ENCODE measurements at places on chromosomes 1 and 21.
A peak's percentile ranks its signal among the peaks of the same experiment; 100 is the strongest.

- no peak for DNase-seq
Measured at GRCh38 chr1:164272156-164272555, 286.8 kb upstream of the PBX1 start.

DNA sequence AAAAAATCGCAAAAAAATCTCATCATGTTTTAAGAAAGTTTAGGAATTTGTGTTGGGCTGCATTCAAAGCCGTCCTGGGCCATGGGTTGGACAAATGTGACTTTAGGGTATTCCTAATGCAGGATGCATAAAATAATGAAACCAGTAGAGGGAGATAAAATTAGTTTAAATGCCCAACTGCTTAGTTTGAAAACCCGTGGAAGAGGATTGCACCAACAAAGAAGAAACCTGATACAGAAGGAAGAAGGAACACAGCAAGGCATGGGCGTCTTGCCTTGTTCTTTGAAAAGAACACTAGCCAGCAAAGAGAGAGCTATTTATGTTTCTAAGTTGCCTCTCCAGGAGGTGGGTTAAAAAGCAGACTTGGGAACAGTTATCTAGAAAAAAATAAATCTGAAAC, 37.9 kb downstream of the WDR3 start:
- peak; percentile 29 for DNase-seq

GRCh38 chr1:3881193-3881480, 18.9 kb downstream of the C1orf174 start:
- no peak for DNase-seq

GRCh38 chr1:65174585-65174984, 26.6 kb downstream of the AK4 start:
- no peak for DNase-seq

- no peak for DNase-seq
Measured at GRCh38 chr1:229952670-229953520, 114.1 kb upstream of the GALNT2 start.
